ENCODE measurements at places on chromosomes 11 and 22.

DNA sequence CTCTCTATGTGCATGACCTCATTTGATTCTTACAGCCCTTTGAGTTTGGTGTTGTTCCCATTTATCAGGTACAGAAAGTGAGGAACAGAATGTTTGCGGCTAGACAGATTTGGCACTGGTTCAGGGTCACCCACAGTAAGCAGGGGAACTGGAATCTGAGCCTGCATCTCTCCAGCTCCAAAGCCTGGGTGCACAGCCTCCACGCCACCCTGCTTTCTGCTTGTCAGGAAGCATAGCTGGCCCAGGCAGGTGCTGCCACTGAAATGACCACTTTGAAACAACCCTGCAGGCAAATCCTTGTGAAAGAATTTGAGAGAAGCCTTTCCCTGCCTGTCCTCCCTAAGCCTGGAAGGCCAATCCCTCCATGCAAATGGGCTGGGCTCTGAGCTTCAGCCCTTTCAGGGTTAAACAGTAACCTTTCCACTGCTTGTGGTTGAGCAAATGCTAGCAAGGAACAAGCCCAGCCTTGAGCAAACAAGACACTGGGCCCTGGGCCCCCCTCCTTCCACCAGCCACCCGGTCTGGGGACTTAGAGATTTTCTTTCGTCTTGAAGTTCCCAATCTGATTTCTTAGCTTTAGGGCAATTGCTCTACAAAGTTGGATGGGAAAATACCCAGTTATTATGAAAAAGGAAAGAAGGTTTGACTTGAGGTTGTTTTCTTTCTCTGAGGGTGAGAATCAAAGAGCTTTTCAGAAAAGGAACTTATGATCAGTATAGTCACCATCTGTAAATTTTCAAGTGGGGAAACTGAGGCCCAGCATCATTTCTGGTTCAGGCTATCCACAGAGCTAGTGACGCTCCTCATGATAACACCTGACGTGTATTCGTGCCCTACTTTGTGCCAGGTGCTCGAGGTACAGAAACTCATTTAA is 19.4 kb downstream of the EHF start:
- DNase-seq: no peak

DNA sequence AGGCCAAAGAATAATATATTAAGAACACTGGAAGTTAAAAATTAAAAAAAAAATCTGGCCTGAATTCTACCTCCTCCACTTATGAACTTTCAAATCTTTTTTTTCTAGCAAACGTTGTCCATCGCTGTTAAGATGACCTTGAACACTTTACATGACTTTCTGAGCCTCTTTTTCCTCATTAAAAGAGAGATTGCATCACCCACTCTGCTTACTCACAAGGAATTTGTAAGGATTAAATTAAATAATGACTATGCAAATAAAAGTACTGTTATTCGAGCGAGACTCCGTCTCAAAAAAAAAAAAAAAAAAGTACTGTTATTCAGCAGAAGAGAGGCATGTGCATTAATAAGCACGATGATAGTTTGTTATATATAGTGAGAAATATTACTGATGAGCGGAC is 285.1 kb upstream of the CCDC90B start:
- DNase-seq: no peak

GRCh38 chr11:20015529-20016427 is 144.5 kb downstream of the DBX1 start:
- no peak for DNase-seq

DNA sequence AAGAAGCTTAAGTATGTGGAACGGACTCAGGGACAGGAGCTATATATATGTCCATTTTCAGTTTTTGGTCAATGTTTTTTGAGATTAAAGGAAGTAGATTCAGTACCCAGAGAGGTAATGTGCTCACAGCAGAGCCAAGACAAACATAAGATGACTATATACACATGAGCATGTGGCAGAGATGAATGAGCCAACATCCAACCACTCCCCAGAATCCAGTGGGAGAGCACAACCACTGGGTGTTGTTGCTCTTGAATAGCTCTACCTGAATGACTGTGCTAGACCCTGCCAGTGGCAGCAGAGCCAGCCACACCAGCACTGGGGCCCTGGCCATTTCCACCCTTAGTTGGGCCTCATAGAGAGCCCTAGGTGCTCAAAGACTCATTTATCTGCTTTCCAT is 10.7 kb upstream of the SYTL2 start:
- DNase-seq: no peak

DNA sequence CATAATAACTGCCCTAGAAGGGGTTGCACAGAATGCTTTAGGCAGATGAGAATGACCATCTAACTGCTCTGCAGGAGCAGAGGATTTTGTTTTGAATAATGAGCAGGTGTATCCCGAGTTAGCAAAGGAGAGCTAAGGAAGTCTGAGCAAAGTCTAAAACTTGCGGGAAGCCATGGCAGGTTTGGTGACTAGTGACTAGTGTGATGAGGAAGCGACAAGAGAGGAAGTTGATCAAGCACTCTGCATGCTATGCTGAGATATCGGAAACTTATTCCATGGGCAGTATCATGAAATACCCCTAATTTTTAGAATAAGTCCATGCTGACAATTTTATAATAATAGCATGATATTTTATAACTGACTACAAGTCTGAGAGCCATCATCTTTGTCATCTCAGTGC is 12.9 kb downstream of the OLFML1 start:
- no peak for DNase-seq

- no peak for DNase-seq
These were observed 85.4 kb downstream of the MYO18B start for GRCh38 chr22:25827415-25827814.

DNA sequence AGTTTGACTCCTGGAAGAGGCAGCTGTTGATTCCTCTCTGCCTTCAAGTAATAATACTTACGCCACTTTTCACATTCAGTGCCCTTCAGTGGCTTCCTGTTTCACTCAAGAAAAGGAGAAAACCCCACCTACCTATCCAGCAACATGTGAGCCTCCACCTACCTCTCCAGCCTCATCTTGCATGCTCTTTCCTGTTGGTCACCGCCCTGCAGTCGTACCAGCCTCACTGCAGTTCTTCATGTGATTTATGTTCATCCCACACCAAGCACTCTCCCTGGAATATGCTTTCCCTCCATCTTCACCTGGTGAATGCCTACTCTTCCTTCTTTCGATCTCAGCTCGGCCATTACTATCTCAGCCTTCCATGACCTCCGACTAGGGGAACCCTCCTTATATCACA is 21.8 kb upstream of the YWHAH start:
- DNase-seq: no peak

DNA sequence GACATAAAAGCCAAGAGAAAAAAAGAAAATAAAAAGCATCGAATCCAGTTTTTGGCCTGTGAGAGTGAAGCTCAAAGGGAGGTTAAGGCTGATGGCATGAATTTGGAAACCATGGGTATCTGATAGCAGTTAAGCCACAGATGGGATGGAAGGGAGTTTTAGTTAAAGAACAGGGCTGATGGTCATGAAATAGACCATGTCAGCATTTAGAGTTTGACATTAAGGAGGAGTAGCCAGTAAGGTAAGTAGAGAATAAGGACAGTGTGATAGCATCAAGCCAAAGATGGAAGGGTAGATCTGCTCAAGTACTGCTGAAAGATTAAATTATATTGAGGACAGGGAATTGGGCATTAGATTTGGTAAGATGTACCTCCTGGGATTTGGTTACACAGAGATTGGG is 826.5 kb downstream of the NTM start:
- DNase-seq: no peak
